NCI-H1694 (cell line): ENCODE measurements at places on chromosomes 3 and 15.
A peak's percentile ranks its signal among the peaks of the same experiment; 100 is the strongest.

DNA sequence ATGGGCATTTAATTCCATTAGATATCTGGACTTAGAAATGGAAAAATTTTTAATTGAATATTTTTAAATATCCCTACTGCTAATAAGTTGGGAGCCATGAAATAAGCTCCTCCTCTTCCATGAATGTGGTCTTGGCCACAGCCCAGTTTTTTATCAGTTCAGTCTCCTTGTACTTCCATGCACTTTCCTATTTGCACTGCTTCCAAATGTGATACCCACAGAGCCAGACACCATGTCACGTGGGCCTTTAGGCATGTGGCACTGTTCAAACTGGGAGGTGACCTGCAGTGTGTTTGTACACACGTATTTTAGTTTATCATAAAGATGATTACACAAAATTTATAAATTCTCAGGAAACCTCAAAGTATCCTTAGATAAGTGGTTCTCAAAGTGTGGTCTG is 80.1 kb upstream of the DGKG start:
- no peak for DNase-seq

GRCh38 chr15:79944622-79945021 is 26.4 kb downstream of the BCL2A1 start:
- DNase-seq, result no peak

GRCh38 chr3:170257145-170257544 is 34.9 kb downstream of the PRKCI start:
- DNase-seq, result no peak

DNA sequence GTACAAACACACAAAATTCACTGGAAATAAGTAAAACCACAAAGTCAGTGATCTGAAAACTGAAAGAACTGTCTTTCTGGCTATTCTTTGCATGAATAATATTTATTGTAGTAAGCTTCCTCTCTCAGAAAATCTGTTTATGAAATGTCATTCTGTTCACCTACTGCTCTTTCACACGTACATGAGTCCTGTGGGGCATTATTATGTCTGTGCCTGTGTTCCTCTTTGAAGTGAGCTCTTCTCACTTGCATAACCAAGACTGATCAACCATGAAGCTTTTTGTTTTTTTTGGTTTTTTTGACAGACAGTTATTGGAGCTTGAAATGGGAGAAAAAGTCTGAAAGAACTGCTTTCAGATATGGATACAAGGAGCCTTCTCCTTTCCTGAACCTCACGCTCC is 195.8 kb downstream of the PLCH1 start:
- no peak for DNase-seq

DNA sequence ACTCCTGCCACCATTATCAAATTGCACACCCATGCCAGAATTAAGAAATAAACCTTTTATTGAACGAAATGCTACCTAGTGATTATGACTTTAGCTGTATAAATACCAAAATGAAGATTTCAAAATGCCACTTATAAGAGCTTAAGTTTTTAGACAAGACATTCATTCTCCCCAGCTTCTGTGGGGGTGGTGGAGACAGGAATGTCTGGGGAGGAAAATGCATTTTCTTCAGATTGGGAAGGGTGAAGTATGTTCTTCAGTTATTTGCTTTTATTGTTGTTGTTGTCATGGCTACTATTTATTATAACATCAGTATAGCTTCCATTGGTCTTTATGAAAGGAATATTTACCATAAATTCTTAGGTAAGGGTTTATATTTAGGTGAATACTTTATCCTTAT is 132.7 kb upstream of the GMNC start:
- DNase-seq, result no peak

DNA sequence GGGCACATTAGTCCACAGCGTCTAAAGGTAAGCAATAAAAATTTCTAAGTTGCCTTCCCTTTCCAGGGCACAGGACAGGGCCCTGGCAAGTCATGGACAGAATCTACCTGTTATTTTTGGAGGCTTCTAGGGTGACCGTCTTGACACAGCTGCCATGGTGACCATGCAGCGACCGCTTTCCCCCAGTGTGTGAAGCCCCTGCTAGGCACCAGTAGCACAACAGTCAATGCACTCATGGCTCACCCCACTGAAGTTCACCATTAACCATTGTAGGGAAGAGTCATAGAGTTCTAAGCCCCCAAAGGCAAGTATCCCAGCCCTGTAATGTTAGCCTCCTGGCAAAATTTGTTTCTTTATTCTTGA is 43.8 kb upstream of the SLCO2A1 start:
- DNase-seq, result no peak

DNA sequence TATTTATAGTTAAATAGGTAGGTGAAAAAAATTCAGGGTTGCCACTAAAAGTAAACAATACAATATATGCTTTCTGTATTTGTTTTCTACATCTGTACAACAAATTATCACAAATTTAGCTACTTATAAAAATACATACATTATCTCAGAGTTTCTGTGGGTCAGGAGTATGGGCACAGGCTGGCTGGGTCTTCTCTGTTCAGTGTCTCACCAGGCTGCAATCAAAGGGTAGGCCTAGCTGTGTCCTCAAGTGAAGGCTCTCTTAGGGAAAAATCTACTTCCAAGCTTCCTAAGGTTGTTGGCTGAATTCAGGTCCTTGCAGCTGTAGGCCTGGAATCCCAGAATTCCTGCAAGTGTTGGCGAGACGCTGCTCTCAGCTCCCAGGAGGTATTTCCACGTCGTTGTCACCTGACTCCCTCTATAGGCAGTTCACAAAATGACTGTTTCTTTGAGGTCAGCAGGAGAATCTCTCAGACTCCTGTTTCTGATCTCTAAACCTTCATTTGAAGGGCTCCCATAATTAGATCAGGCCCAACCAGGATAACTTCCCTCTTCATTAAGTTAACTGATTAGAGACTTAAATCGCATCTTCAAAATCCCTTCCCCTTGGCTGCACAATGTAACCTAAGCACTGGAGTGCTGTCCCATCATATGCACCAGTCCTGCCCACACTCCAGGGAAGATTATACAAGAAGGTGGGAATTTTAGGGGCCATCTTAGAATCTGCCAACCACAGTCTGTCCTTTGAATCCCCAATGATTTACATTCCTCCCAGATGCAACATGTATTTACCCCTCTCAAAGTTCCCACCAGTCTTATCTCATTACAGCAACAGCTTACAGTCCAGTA is 296.6 kb downstream of the SUCLG2 start:
- DNase-seq, result no peak

GRCh38 chr15:31278544-31279220 is 48.0 kb upstream of the KLF13 start:
- no peak for DNase-seq

- no peak for DNase-seq
These were observed 11.3 kb downstream of the RYR3 start for GRCh38 chr15:33322091-33322490.

DNA sequence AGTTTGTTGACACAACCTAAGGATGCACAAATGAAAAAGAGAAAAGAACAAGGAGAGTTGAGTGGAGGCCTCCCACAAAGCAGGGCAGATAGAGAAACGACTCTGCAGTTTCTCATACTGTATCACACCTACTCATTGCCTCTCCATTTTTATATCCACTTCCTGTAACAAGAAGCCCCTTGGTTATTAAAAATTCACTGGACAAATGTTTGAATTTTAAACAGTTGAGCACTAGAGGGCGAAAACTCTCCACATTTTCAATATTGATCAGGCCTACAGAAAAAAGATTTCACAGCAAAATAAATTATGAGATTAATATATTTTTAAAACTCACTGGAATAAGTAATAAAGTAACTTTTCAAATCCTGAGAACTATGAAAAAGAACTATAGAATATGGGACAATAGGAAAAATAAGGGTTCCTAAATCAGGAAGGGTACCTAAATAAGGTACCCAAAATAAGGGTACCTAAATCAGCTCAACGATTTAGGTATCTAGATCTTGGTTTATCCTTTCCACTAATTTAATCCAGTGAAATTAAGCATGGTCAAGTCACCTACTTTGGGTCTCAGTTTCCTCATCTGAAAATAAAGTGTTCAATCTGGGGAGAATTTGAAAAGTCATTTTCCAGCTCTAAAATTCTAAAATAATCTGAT is 47.0 kb upstream of the PPIB start:
- peak; percentile 47 for DNase-seq

DNA sequence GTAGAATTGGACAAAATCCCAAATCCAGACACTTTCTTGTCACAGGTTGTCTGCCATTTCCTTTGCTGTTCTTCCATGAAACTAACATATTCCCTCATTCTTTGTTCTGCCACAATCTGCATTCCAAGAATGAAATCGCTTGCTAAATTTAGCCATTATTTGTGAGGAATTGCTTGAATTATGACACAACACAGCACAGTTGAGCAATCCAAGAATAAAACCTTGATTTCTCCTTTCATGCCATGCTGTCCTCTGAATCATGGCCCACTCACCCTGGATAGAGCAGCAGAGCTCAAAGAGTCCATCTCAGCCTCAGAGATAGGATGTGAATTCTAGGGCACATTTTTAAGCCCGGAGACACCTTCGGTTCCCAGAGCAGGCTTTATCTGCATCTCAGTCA is 35.2 kb upstream of the GREM1 start:
- no peak for DNase-seq

- DNase-seq, result no peak
These were observed 38.9 kb upstream of the KIF23 start for GRCh38 chr15:69375151-69375790.

DNA sequence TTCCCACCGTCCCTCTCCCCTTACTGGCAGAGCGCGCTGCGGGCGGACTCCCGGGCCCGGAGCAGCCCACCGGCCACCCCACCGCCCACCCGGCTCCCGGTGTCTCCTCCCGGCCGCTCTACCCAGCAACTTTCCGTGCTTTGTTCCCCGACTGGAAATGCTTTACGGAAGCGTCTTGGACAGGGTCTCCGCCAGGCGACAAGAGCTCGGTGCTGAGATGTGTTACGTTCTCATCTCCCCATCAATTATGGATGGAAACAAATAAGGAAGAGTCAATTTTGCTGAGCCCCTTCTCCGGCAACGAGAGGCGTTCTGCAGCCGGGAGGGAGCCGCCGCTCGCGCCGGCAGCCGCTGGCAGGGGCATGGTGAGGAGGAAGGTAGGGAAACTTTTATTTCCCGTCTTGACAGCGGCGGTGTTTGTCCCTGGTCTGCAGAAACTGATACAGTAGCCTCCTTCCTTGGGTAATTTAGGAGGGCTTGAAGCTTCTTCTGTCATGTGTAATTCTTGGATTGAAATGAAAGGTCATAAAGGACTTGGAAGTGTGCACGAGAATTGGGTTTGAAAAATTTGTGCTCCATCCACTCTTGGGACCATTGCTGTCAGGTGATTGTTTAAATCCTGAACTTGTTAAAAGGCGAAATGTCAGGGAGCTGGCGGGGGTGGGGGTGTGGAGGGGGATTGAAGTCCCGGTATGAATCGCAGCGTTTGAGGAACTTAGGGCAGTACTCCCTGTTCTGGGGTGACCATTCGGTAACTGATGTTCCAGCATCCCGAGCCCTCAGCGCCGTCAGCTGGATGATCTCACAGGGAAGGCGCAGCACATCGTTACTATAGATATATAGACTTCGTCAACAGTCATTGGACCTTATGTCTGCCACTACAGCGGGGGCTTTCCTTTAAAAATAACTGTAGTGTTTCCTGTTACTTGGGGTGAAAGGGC is 1.5 kb downstream of the SEMA6D start:
- DNase-seq, result no peak

DNA sequence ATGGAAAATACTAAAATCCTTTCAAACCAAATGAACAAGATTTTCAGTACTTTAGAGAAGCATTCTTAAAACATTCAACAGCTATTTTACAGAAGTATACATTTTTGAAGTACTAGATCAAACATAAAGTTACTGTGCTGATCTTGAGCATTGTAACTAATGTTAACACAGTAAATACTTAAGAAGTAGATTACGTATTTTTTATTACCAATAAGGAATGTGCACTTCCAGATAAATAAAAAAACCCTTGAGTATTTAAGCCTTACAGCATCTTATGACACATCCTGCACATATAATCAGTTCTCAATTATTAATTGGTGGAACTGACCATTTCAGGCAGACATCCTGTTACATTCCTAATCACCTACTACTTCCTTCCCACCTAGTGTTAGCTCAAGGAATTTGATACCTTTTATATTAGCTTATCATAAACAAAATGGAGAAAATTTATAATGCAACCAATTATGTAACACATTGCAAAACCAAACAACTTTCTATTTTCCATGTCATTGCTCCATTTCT is 32.8 kb downstream of the COPS2 start:
- DNase-seq, result no peak

GRCh38 chr15:93987068-93987467 is 244.3 kb upstream of the MCTP2 start:
- no peak for DNase-seq

DNA sequence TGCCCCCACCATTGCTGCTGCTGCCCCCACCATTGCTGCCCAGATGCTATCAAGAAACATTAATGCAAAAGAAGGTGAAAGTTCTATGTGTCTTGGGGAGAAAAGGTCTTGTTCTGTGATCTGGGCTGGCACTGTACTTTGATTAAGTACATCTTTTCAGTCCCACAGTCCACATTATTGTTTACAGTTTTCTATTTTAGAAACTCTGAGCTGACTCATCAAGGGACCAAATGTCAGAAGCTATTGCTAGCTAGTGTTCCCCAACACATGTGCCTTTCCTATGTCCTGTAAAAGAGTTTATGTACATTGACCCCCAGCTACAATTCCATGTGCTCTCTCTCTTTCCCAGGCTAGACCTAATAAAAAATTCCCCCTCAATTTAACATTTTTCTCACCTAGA is 264.7 kb upstream of the NECTIN3 start:
- DNase-seq, result no peak

- DNase-seq, result no peak
These were observed 48.7 kb upstream of the CRTC3 start for GRCh38 chr15:90481023-90481422.

GRCh38 chr15:85925649-85926237 is 131.0 kb upstream of the KLHL25 start:
- no peak for DNase-seq

GRCh38 chr15:43168192-43169107 is 16.8 kb upstream of the CCNDBP1 start:
- no peak for DNase-seq

DNA sequence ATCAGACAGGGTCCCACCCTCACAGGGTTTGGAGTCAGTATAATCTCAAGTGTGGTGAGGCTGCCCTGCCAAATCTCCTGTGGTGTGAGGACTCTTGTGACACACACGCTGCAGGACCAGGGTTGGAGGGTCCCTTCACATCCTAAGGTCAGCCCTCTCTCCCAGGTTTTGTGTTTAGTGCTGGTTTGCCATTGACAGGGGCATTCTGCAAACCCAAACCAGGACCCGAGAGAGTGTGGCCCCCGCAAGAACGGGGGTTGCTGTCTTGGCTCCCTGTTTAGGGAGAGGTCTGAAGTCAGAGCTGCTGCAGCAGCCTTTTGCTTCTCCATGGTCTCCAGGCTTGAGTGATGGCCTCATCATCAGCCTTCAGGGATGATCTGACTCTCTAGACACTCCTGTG is 14.7 kb downstream of the FAM107A start:
- no peak for DNase-seq
